ENCODE measurements at places on chromosomes 3 and 15.
A peak's percentile ranks its signal among the peaks of the same experiment; 100 is the strongest.

- DNase-seq = no peak
Measured at GRCh38 chr15:86973284-86973844, 893.7 kb downstream of the AGBL1 start.

GRCh38 chr3:149170672-149171071 is 41.2 kb downstream of the HPS3 start:
- DNase-seq = no peak

DNA sequence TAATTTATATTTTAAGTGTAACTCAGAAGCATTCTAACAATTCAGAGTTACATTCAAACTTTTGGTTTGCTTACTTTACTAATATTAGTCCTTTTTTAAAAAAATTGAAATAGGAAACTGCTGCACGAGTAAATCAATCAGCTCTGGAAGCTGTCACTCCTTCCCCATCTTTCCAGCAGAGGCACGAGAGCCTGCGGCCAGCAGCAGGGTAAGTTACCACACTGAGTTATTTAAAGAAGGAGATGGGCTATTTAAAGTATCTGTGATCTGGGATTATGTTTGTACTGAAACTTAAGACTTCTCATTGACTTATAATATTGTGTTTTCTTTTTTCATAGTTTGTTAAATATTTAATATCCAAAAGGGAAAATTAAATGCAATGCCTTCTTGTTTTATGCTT is 29.3 kb downstream of the APPL1 start:
- no peak for DNase-seq

DNA sequence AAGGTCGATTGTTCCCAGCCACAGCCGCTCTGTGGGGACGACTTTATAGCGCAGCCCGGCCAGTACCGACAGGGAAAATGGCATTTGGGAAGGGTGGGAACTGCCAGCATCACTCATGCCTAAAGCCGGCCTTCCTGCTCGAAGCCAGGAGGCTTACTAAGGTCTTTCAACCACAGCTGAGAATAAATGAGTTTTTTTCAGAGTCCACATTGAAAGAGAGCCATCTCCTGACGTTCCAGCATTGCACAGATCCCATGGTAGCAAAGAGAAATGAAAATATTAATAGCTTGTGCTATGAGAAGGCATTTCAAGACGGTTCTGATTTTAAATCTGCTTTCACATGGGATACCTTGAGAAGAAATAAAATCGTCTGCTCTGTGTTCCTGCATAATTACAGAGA is 230.2 kb upstream of the IGF1R start:
- no peak for DNase-seq

GRCh38 chr15:48966595-48967301 is 3.0 kb upstream of the SHC4 start:
- peak; percentile 75 for DNase-seq

DNA sequence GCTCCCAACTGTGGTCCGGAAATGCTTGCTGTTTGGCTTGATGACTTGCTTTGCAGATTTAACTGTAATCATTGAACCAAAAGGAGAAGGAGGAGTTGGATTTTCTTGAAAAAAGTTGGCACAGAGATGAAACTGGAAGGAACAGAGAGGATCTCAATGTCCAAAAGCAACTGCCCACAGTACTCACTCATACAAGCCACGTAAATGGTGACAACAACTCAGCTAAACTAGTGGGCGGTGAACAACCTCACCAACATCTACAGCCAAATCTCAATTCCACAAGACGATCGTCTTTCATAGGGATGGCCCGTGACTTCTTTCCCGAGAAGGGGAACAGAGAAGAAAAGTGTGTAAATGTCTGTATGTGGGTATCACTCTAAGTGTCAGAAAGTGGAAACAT is 48.1 kb downstream of the MYO5C start:
- no peak for DNase-seq

GRCh38 chr3:13747627-13748026 is 132.2 kb downstream of the WNT7A start:
- no peak for DNase-seq

DNA sequence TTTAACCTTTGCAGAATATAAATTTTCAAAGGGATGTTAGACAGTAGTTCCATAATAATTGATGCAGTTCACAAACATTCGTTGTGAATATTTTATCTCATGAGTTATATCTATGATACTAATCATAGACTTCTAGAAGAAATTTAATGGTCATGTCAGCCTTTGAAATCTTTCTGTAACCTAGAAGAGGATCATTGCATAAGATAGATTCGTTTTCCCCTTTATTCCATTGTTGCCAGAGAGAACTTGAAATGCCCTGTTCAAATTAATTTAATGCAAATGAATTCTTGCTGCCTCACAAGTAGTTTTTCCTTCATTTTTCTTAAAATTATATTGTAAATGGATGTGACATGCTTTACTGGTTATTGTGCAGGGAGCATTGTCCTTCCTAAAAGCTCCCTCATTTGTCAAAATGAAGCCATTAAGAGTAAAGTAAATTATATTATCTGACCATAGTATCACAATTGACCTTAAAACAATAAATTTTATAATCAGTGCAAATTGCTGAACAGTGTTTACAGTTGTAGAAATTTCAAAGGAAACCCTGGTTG is 128.5 kb upstream of the ZNF717 start:
- no peak for DNase-seq

DNA sequence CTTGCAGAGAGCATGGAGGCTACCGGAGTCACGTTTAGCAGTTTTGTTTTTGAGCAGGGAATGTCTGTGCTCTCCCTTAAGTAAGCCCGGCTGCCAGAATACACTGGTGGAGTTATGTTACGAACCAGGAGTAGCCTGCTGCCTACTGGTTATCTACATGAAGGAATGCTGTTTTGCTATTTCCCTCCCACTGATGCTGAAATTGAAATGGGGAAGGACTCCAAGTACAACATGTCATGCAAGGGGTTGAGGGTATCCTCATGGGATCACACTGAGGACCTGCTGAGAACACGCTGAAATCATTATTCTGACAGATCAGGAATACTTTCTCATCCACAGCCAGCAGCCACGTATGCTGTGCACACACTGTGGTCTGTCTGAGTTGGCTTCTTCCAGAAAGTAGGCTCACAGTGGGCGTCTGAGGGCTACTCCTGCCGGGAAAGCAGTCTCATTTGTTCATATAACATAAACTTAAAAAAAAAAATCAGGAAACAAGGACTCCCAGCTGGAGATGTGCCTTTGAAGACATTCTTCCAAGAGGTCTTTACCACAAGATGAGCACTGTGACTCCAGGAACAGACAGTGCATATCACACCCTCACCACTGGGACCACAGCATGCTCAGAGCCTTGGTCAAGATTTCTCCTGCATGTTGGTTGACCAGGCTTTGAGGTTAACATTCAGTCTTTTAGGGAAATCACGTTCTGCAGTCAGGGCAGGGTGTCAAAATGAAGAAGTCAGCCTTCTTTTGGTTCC is 300.4 kb upstream of the RASGRP1 start:
- no peak for DNase-seq

GRCh38 chr3:64426551-64426950 is 201.3 kb upstream of the PRICKLE2 start:
- no peak for DNase-seq

- no peak for DNase-seq
Measured at GRCh38 chr3:148816427-148816826, 11.2 kb upstream of the CPB1 start.

- DNase-seq = peak; percentile 95
Measured at GRCh38 chr3:178671791-178672190, 135.6 kb downstream of the KCNMB2 start.

DNA sequence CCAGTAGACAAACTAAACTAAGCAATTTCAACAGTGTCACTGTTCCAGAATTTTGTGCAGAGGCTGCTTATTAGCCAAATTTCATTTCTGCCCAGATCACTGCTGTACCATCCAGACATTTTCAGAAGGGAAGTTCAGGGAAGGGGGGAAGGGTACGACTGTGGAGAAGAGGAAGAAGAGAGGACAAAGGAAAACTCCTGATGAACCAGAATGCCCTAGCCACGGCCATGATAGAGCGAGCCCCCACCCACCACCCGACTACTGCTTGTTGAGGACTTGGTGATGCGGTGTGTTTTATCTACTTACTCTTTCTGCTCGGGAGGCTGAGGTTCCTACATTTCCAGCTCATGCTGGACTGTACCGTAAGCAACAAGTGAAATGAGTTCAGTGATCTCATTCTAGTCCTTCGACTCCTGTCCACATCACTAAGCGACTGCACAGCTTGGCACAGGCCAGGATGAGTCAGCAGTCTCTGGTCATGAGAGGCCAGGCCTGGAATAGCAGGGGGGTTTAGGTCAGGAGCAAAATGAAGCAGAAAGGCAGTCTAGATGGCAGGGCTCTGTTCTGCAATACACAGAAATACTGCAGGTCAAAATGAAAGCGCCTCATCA is 330.8 kb downstream of the TIGIT start:
- peak; percentile 99 for DNase-seq

DNA sequence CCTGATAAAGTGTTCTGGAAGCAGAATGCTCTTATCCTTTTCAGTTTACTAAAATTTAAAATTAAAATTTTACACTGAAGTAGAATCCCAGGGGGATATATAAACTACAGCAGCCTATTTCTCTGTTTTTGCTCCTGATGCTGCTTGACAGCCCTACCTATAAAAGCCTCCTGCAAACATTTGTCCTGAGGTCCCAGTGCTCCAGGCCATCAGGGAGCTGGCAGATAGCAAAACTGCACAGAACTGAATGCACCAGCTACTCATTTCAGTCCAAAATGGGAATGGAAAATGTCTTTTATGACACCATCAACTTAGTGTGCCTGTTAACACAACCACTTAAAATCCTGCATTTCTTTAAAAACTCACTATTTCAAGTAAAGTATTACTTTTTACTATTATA is 50.1 kb downstream of the FRMD5 start:
- no peak for DNase-seq

- peak; percentile 97 for DNase-seq
Measured at GRCh38 chr3:143135150-143135549, 15.6 kb downstream of the CHST2 start.

DNA sequence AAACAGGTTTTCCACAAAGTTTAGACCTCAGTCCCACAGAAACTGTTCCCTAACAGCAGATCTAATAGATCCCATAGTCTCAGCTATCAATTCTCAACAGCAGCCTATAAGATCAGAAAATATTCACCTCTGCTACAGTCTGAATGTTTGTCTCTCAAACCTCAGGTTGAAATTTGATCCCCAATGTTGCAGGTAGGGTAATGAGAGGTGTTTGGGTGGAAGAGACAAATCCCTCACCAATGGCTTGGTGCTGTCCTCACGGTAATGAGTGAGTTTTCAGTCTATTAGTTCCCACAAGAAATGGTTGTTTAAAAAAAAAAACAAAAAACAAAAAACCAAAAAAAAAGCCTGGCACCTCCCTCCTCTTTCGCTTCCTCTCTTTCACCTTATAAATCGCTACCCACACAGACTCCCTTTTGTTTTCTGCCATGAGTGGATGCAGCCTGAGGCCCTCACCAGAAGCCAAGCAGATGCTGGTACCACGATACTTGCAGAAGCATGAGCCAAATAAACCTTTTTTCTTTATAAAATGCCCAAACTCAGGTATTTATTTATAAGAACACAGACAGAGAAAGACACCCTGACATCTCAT is 14.2 kb downstream of the ZNF280D start:
- no peak for DNase-seq

GRCh38 chr3:56796202-56796601 is 5.5 kb downstream of the ARHGEF3 start:
- peak; percentile 75 for DNase-seq

GRCh38 chr15:68051907-68052306 is 2.2 kb upstream of the PIAS1 start:
- no peak for DNase-seq

DNA sequence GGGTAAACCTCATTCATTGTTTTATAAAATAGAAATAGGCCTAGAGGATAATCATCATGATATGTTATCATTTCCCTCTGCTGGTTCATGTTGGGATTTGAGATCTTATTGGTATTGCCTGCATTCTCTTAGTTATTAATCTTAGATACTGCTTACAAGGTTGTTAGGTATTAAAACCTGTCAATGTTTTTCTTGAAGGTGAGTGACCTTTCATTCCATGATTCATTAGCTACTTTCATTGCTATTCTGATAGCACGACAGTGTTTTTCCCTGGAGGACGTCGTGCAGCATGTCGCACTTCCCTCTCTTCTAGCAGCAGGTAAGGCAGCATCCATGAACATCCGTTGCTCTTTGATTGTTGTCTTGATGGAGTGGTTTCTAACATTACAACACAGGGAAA is 17.1 kb downstream of the P2RY12 start:
- peak; percentile 11 for DNase-seq

DNA sequence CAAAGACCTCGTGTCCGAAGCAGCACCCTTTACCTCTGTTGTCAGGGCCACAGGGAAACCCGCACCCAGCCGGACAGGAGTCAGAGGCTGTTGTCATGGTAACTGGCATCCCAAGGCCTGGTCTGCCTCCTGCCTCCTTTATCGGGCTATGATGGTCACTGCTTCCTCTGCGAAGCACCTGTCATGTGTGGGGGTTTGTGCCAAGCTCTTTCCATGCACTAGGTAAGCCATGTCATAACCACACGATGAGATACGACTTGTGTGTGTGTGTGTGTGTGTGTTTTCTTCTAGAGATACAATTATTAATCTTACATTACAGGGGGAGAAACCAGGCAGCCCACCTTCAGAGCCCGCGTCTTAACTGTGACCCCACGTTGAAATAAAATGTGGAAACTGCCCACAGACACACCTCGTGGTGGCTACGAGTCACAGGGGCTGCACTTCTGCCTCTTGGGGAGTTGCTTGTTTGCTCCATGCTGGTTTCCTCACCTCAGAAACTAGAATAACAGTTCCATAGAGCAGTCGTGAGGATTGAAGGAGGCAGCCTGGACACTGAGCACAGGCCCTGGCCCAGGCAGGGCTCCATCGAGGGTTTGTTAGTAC is 18.0 kb downstream of the ZDHHC19 start:
- no peak for DNase-seq

DNA sequence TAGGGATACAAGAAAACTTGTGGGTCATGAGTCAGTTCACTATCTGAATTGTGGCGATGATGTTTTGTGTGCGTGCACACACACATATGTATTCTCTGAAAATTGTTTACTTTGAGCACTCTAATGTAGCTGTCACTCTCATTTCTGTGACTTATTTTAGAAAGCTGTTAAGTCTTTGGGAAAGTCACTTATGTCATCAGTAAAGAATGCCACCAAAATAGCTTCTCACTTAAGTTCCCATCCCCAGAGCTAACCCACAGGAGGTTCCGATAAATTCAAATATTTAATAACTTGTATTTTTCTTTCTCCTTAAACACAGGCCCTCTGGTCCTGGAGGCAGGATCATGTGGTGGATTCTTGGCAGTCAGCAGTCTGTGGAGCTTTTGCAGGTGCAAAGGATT is 138.3 kb downstream of the LRIG1 start:
- DNase-seq = peak; percentile 62

DNA sequence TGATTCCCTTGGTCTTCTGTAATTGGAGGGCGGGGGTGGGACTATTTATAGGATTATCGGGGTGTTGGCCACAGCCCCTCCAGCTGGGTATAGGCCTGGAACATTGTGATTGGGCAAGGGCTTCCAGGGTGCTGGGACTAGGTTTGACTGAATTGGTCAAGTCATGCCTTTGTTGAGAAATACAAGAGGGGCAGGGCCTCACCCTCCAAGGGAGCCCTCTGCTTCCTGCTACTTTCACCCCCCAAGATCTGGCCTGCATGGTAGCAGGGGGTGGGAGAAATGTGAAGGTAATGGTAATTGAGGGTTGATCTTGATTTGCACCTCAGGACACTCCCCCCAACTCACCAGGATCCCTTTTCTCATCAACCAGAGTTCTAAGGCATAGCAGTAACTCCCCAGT is 25.2 kb downstream of the TRIM71 start:
- no peak for DNase-seq

All from M059J (cell line).